DMS79 treated with DMSO at 0.1 percent for 48 hours (cell line): ENCODE measurements at places on chromosomes 11 and 22.

GRCh38 chr22:25100402-25100801, 99.3 kb upstream of the CRYBB3 start:
- DNase-seq: no peak

DNA sequence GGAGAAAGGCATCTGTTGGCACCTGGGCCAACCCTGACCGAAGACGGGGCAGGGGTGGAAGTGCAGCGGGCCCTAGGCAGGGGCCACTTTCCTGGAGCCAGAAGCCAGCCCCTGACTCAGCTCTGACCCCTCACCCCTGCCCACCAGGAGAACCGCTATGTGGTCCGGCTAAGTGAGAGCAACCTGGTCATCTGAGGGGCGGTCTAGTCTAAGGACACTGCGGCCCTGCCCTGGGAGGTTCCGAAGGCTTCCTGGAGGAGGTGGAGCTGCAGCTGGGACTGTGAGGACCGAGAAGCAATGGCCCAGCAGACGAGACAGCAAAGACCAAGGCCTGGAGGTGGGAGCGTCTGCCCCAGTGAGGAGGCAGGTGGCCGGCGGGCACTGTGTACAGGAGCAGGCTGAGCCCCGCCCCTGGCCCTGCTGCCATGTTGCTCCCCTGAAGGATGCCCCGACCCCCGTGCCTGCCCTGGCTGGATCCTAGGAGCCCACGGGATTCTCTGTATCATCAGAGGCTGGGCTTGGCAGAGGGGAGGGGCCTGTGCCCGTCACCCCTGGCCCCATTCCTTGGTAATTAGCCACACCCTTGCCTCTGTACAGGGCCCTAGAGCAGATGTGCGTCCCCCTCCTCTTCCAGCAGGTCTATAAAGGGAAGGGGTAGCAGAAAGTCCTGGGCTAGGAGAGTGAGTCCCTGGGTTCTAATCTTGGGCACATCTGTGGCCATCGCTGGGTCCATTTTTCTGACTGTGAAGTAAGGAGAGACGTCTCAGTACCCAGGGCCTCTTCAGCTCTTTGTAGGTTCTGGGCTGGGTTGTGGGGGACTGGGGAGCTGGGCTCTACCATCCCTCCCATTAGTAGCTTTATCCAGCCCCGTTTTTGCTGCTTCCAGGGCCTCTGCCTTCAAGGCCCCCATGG, 19.4 kb downstream of the RELT start:
- DNase-seq: no peak

- no peak for DNase-seq
Observed at GRCh38 chr11:64342869-64343745, 3.1 kb downstream of the CCDC88B start.

DNA sequence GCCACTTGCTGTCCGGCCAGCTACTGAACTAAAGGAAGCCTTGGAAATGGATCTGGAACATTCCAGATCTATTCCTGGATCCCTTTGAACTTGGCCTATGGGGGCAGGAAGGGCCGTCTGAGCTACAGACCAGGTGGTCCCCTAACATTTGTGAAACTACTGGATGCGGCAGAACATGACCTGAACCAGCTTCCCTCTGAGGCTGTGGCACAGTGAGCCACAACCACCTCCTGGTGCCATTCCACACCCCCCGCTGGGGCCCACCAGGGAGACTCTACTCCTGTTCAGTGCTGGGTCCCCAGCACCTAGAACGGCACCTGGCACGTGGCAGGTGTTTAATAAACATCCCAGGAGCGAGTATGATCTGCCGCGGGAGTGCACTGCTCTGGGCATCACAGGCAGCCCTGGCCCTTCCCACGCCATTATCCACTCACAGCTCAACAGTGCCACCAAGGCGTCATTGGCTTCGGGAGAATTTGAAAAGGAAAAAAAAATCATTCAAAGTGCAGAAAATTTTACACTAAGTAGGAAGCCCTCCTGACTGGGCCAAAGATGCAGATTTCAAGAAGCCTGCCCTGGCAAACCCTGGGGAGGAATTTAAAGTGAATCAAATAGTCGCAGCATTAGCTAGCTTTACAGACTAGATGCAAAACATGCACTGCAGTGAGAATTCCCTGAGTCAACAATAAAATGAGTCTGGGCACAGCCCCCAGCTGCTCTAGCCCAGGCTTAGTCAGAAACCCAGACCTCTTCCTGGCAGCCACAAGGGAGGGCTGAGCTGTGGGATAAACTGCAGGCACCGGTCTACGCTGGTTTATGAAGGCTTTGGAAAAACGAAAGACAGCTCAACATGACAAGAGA, 14.3 kb upstream of the EFCAB6 start:
- peak; percentile 15 for DNase-seq

- no peak for DNase-seq
Observed at GRCh38 chr11:82676483-82677094, 57.1 kb downstream of the FAM181B start.

DNA sequence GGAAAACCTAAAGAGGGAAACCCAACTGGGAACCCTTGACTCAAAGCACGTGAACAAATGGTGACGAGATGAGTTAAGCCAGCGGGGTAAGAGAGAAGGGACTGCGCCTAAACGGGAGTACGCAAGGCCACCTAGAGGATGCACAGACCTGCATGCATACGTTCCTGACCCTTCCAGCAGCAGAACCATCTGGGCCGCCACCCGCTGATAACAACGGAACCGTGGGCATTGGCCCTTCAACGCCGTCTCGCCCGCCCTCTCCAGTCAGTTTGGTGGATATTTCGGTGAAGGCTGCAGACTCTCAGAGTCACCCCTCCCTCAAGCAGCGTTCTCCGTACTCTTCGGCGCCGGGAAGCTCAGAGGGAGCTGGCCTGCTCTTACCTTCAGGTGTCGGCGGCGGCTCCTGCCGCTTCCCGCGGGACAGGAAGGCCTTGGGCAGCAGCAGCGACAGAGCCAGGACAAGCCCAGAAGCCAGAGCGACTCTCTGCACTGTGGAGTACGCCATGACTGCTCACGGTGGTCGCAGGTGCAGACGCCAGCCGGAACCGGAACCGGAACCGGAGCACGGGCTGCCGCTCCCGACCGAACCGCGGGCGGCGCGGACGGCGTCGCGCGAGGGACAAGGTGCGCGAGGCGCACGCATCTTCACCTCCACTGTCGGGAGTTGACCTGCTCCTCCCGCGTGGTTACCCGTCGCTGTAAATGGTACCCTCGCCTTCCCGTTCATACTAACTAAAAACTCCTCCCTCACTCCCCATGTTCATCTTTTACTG, at the start of gene RIC3:
Gene RIC3 (minus strand): TSS at position 541 of the 773 bp plus-strand sequence. CDS start 36 bp downstream, at position 505.
- peak; percentile 75 for DNase-seq

DNA sequence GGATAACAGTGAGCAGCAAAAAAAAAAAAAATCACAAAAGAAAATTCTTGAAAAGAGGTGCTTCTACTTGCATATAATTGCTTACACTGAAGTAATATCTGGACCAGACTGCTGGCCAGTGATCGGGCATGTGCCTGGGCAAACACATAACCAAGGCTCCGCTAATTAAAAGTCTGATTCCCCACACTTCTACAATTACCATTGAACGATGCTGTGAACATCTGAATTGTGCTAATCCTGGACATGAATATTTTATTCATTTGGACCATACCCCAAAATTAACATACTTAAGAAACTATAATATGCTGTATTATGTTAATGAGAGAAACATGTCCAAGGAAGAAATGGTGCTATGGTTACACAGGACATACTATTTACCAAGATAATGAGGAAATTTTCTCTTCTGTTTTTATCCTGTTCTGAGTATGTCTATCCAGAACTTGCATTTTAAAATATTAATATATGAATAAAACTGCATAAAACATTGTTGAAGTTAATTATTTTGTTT, 69.8 kb downstream of the LRRC4C start:
- DNase-seq: no peak

- no peak for DNase-seq
Observed at GRCh38 chr22:39220890-39221850, 23.6 kb downstream of the PDGFB start.

- no peak for DNase-seq
Observed at GRCh38 chr22:24209016-24209415, 27.7 kb downstream of the SUSD2 start.

DNA sequence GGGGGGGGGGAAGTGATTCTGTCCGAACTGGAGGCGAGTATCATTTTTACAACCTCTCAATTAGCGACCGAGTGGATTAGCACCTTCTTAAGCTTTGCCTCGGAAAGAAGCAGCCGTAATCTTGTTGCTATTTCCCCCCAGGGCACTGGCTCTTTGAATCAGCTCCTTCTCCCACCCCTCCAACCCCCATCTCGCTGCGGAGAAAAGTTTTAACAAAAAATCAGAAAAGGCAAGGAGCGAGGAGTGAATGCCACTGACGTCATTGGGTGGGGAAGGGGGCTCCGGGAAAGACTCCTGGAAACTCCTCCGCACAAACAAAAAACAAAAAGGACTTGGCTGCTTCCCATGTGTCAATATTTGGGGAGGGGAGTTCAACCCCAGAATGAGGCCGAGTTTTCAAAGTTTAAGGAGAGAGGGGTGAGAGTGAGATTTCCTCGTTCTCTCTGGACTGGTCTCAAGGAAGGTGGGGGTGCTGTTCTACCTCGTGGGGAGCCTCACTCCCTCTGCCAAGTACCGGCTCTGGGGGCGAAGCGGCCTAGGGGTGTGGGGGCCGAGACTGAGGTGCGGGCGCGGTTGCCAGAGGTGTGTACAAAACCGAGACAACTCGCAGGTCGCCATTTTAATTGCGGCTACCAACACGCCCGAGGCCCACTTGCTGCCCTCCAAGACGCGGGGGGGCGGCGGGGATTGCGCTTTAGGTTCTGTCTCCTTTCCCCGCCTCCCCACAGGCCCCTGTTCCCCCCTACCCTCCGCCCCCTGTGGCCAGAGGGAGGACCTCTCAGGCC, 2.5 kb upstream of the PAX6 start:
- no peak for DNase-seq

DNA sequence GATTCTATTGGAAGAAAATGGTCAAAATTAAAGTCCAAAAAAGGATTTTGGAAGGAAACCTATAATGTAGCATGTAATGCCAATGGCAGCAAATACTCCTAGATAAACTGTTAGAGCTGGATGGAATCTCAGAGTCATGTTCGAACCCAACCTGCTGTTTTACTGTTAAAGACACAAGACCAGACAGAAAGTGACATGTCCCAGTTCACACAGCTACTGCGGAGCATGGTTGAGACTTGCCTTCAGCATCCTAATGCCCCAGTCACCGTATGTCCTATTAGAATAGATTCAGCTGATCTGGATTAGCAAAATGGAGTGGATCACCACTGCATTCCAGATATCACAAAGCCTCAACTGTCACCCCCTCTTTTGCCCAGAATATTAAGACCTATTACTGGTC, 14.9 kb downstream of the PISD start:
- no peak for DNase-seq

GRCh38 chr11:41005986-41006385, 453.5 kb downstream of the LRRC4C start:
- no peak for DNase-seq

DNA sequence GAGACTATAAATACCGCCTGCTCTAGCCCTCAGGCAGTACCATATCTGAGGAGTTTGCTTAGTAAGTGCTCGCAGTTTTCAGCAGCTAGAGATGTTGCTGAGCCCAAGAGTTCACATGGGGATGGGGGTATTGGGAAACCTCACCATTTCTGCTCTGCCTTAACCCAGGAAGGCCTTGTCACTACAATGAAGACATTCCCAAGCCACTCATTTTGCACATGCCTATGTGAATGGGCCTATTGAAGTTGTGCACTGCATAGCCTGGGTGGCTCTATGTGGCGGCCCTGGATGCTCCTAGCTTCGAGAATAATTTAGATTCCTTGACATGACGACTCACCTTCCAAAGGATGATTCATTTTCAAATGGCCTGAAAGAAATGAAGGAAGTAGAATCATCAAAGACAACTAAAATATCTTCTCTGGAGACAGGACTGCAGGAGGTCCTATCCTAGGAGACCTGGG, 163.4 kb downstream of the ADAMTS15 start:
- DNase-seq: no peak

DNA sequence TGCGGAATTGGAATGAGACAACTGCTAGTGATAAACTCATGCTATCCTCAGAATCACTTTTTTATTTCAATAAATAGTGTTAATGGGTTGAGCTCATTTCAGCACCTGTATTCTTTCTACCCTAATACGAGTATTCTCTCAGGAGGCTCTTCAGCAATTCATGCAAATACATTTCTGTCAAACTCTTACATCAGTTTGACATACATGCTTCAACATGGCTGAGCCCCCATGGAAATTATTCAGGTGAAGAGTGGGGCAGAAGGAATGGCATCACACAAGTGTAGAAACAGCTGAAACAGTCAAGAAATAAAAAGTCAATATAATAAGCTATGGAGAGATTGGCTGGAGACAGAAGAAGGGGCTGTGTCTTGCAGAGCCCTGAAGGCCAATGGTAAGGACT, 77.8 kb upstream of the SNX19 start:
- DNase-seq: no peak

GRCh38 chr22:34102633-34103032, 182.4 kb upstream of the LARGE1 start:
- no peak for DNase-seq

GRCh38 chr22:49108636-49109315, 718.9 kb downstream of the BRD1 start:
- DNase-seq: no peak

GRCh38 chr22:46574993-46575910, 37.8 kb upstream of the CELSR1 start:
- no peak for DNase-seq

DNA sequence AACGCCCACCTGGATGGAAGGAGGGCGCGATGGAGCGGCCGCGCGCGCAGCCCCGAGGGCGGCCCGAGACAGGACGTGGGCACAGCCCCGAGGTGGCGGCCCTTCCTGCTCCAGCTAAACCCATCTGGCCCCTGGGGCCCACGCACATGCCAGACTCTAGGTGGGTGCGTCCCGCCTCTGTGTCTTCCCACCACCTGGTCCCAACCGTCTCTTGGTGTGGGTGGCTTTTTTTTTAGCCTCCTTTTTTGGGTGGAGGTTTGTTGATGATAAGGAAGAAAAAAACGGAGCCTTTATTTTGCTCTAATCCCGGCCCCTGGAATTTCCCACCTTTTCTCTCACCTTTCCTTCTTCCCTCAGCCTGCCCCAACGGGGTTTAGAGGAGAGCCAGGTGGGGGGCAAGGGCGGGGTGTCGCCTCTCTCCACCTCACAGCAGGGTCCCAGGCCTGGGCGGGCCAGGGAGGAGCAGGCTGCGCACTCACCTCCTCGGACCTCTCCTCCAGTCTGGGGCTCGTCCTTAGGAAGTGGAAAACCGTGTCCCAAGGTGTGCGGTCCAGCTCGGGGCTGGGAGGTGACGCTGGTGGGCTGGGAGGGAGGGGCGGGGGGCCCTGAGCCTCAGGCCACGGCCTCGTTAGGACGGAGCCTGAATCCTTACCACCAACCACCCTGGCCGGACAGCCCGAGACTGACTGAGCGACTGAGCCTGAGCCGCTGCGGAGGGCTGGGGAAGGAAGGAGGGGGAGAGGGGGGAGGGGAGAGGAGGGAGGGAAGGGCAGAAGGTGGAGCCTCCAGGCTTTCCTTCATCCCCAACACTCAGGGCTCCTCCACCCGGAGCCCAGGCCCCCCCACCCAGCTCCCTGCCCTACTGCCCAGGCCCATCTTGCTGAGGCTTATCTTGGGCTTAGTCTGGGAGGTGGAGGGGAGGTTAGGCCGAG, at the start of gene SOX10:
Gene SOX10 (minus strand): TSS at position 696 of the 932 bp plus-strand sequence. CDS start 771 bp downstream, outside the sequence.
- no peak for DNase-seq
